ENCODE measurements at places on chromosomes 6 and 20. TPM values are rescaled to one million over a fixed set of nuclear protein-coding genes. Genes with fewer than 3 reads are reported as not detected.

Gene TMEM200A
- total RNA-seq = 3.0 TPM

Gene CDSN
- not detected for total RNA-seq

DNA sequence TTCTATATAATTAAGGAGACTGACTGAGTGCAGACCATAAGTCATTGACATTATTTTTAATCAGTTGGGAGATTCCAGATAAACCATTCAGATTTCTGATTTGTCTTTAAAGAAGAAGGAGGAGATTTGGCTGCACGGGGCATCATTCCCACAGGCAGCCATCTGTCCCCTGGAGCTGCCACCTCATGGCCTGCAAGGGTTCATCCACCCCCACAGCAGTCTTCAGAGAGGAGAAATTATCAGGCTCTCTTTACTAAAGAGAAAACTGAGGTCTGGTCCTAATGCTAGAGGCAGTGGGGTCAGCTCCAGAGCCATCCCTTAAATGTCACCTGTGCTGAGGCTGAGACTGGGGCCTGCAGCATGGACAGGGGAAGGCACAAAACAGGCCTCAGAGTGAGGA lies 501.3 kb upstream of the SULF2 start:
- no peak for DNase-seq

Gene NMBR
- total RNA-seq = not detected

DNA sequence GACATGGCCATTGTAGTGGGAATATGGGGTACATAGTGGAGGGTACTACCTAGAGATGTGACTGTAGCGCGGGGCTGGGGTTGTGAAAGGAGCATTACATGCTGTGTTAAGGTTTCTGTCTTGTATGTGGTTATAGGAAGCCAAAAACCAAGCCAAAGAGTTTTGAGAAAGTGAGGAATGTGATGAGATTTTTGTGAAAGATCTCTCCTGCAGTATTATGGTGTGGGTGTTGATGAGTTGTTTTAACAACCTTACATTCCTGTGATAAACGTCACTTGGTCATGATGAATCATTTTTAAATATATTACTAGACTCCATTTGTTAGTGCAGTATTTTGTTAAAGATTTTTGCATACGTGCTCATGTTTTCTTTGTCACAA lies 48.9 kb downstream of the ZFAND3 start:
- no peak for DNase-seq

- DNase-seq = no peak
These were observed 244.5 kb upstream of the JARID2 start for GRCh38 chr6:15001326-15001910.

- DNase-seq = no peak
These were observed 652 bp downstream of the BMP6 start for GRCh38 chr6:7726416-7727085.

- DNase-seq = no peak
These were observed 20.8 kb downstream of the SHLD1 start for GRCh38 chr20:5770987-5771318.

Gene TMEM30A
- total RNA-seq = 60.4 TPM

- no peak for DNase-seq
These were observed 27.3 kb upstream of the HFE start for GRCh38 chr6:26059941-26060340.

- DNase-seq = no peak
These were observed 5.1 kb downstream of the UBE2V1 start for GRCh38 chr20:50107796-50108331.

Gene PTK6
- total RNA-seq = 2.1 TPM

- no peak for DNase-seq
These were observed 32.5 kb upstream of the SIRPA start for GRCh38 chr20:1862663-1863053.

GRCh38 chr6:87728706-87729105 lies 26.7 kb upstream of the AKIRIN2 start:
- no peak for DNase-seq

DNA sequence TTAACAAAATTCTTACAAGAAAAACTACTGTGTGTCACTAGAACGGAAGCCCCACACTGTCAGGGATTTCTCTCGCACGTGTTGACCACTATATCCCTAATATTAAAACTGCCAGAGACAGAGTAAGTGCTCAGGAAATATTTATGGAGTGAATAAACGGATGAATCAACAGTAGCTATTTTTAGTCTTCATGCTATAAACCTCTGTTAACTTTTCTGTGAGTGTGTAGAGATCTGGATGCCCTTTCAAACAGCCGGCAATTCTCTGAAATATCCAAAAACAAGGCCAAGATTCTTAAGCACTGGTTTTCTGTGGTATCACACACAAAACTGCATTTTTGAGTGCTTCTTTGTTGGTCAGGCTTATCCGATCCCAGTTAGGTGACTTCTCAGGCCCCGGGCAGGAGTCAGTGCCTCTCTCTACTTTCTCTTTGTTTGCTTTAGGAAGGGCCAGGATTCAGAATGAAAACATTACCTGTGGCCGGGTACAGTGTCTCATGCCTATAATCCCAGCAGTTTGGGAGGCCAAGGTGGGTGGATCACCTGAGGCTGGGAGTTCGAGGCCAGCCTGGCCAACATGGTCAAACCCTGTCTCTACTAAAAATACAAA lies 15.7 kb downstream of the ATP9A start:
- DNase-seq = no peak

Gene HRH3
- total RNA-seq = not detected

Measured in activated CD4-positive, alpha-beta memory T cell treated with anti-CD3 and anti-CD28 coated beads, Interleukin-2, amount 10 ng/mL, durations not matched to agents 7 days and 5 days (primary cell).